ENCODE measurements at places on chromosomes 2 and 18.

- DNase-seq = no peak
These were observed 32.6 kb upstream of the CCBE1 start for GRCh38 chr18:59729781-59730180.

DNA sequence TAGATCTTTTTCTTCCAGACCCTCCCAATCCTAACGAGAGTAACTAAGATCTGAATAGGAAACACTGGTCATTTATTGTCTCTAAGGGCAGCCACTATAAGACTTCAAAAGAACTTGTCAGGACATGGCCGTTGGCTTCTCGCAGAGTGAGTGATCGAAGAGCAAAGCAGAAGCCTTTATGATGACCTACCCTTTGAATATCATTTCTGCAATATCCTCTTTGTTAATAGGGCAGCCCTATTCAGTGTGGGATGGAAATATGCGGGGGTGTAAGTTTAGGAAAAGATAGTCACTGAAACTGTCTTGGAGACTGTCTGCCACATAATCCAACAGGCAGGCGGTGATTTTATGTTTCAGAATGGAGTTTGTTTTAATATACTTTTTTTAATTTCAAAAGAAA is 70.9 kb downstream of the FBXO36 start:
- DNase-seq = no peak

GRCh38 chr18:12011199-12011956 is 30.1 kb downstream of the IMPA2 start:
- DNase-seq = no peak

GRCh38 chr2:184628051-184628450 is 29.7 kb downstream of the ZNF804A start:
- DNase-seq = no peak

GRCh38 chr2:99433340-99433739 is 56.5 kb downstream of the REV1 start:
- no peak for DNase-seq

DNA sequence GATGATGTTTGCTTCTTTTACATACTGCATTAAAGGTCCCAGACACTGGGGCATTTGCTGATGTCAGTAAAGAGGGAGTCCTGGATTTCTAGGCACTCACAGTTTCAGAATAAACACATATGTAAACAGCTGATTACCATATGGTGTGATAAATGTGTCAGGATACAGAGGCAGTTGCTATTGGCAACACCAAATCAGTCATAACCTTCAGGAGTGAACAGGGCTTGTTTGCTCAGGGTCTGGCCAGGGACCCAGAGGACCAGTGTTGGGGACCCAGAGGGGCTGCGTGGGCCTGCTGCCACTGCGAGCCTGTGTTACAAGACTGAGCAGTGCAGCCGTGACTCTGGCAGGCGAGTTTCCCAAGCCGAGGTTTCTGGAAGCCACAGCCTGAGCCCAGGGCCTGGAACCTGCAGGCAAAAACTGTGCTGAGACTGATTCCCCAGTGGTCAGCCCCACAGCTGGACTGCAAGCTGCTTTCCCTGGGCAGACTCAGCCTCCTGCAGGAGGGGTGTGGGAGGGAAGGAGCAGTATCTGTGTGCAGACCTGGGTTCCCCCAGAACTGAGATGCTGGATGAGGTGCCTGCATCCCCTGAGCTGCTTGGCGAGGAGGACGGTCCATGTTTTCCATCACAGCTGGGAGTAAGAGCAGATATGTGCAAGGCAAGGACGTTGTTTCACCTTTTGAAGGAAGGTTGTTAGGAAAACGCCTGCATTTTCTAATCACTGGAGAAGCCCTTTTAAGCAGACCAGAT is 23.6 kb downstream of the ASAP2 start:
- no peak for DNase-seq

DNA sequence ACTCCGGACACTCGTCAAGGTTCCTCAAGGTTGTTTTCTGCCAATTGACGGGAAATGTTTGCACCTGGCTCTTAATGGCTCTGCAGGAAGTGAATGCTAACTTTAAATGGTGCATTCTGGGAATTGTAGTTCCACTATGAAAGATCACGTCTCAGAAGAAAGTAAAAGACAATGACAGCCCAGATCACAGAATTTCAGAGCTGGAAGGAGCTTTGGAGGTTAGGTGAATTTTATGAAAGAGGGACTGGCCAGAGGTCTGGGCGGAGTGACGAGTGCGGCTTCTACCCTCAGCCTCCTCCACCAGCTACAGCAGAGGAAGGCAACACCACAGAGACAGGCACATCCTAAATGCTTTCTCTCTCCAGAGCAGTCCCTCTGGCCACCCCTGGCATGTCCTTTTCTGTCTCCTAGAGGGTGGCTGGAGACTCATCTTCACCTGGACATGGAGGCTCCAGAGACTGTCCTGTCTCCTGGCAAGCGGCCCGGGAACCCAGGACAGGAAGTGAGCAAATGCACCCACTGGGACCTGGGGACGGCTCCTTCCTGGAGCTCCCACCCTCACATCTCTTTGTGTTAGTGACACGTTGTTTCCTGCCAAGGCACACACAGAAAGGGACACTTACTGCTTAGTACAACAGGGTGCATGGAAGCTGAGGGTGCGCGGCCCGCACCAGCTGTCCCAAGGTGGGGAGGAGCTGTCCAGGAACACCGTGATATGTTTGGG is 19.4 kb downstream of the THAP4 start:
- DNase-seq = no peak

GRCh38 chr2:8159211-8159965 is 522.5 kb upstream of the ID2 start:
- DNase-seq = no peak

GRCh38 chr2:230889911-230890601 is 25.3 kb downstream of the ITM2C start:
- DNase-seq = no peak

DNA sequence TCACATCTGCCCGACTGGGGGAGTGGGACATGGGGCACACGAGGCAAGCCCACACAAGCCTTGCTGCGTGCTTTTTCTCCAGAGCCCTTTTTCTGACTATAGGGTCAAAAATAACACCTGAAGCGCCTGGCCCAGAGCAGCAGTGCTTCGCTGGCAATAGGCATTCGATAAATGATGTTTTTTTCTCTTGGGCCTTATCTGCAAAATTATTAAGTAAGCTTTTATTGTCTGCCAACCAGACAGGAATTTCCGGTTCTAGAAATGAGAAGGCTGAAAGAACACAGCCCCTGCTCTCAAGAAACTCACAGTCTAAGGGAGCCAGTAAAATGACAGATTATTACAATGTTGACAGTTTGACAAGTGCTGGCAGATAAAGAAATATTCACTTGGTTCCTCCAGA is 2.7 kb upstream of the TMBIM1 start:
- DNase-seq = no peak

DNA sequence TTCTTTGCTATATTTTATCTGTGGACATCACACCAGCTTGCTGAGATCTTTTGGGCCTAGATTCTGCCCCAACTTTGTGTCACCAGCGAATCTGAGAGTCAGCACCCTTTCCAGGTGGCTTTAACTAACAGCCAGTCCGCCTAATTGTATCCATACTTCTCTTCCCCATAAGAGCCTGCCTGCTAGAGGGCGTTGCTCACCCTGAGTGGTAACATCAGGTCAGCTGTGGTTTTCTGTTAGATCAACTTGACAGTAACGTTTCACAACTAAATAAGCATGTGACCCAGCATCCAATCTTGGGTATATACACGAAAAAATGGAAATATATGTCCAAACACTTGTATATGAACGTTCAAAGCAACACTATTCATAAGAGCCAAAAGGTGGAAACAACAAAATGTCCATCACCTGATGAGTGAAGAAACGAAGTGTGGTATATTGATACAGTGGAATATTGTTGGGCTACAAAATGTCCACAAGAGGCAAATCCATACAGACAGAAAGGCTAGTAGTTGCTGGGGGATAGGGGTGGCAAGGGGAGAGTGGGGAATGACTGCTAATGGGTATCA is 24.9 kb downstream of the EFHD1 start:
- DNase-seq = no peak

DNA sequence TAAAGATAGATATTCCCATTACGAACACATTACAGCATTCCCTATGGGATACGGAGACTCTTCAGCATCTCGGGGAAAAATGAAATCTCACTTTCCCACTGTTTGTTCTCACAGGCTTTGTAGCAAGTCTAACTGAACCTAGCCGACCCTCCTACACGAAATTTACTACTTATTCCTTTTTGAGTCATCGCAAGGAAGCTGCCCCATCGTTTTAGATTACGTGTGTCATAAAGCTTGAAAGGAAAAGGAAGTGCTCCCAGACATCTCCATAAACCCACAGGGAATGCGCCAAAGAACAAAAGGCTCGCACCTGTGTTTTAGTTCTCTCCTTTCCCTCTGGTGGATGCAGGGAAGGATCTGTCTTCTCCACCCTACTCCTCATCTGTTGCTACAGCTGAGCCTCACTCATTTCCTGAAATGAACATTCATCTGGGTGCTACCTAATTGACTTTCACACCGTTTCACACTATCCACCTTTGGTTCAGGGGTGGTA is 76.2 kb upstream of the STK39 start:
- DNase-seq = no peak

DNA sequence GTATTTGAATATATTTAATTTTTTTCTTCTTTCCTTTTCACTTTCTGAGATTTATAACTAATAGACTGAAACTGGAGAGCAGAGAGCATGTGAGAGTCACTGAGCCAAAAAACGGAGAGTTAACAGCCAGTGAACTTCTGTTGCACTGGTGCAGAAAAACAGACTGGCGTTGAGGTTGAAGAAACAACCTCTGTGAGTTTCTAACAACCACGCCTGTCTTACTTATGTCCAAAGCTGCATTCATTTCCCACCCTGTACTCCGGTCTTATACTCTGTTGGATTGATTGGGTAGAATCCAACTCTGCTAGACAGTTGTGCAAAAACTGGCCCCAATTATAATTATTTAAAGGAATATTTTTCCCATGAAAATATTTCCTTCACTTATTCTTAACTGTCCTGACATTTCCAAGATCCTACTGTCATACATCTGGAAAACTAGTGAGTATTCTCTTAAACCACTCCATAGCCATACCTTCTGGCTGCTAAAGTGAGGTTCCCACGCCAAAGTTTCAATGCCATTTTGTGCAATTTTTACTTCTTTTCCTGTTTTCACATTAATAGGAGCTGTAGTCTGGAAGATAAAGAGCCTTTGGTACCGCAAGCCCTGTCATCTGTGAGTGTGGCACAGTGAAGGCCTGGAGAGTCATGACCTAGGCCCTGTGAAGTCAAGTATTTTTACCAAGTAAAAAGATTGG is 9.4 kb downstream of the CYP1B1 start:
- DNase-seq = no peak

DNA sequence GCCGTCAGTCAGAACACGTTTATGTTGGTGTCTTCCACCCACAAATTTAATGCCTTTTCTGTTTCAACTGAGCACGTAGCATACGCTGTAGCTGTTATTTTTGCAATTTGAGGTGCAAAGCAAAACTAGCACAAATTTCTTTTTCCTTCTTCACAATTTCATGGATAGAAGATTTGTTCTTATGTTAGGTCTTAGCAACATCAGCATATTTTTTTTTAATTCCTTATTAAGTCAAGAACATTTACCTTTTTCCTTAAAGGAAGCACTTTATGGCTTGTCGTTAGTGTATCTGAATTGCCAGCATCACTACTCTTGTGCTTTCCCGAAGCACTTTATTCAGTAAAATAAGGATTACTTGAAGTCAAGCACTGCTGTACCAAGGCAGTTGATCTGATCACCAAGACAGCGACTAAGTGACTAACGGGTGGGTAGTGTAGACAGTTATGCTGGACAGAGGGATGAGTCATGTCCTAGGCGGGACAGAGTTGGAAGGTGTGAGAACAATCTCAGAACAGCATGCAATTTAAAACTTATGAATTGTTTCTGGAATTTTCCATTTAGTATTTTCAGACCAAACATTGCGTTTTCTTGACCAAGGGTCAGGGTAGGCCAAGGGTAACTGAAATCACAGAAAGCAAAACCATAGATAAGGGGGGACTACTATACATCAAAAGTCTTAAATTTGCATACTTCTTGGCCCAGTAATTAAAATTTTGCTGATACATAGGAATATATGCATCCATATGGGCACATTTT is 13.3 kb downstream of the BABAM2 start:
- no peak for DNase-seq

GRCh38 chr2:120250640-120251039 is 2.0 kb upstream of the RALB start:
- DNase-seq = no peak

DNA sequence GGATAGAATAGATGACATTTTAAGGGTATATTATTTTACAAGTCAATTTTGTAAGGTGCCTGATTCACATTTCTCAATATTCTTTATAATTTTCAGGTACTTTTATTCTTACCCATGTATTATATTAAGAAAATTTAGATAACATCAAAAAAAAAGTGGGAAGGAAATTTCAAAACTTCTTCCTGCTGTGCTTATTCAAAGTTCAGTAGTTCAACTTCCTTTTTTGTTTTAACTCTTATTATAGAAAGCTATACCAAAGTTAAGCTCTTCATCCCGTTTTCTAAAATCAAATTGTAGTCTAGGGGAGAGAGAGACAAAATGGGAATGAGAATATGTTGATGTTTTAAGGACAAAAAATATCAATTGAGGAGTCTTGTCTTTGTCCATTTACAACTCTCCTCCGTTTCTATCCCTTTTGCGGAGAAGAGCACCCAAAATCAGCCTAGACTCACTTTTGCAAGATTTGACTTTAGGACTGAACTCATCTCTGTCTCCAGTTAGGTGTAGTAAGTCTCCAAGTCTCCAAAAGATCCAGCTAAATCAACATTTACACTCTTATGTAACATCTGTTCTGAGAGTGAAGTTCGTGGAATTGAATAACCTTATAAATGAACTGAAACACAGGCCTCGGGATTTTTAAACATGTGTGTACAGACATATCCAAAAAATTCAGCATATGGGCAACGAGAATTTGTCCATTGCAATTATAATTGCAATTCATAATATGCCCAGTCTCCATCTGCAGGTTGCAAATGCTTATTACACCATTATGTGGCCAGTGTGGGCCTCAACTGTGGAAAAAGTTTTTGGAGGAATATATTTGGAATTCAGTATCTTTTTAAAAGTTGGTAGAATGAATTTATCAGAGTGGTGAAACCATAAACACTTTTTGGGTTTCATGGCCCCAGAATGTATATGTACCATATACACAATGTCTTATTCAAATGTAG is 23.9 kb downstream of the FAM124B start:
- no peak for DNase-seq

DNA sequence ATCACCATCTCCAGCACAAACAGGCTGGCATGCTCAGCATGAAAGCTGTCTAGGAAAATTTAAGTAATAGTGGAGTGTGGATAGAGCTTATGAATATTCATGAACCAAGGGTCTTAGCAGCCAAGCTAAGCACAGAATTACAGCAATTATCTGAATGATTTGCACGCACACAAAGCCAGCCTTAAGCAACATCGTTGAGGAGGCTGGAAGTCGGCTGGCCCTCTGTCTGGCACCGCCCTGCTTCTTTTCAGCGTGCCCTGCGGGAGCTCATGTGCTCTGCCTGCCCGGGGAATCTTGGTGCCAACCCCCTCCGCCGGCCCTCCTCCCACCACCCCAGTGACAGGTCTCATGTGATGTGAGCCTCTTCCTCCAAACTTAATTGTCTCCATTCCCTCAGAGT is 540.1 kb downstream of the CMPK2 start:
- no peak for DNase-seq

All from activated T-helper 1 cell treated with anti-CD3 and anti-CD28 coated beads, Interleukin-2, amount 50 U/mL, for 16 hours (primary cell).